ENCODE measurements at places on chromosomes 1 and 21.

- DNase-seq = peak; percentile 58
Measured at GRCh38 chr1:100387209-100387608, 34.9 kb downstream of the CDC14A start.

GRCh38 chr1:91501523-91501851, 836 bp downstream of the CDC7 start:
- DNase-seq = no peak

- no peak for DNase-seq
Measured at GRCh38 chr1:219659684-219660083, 46.8 kb upstream of the ZC3H11B start.

GRCh38 chr21:42091899-42092508, 20.9 kb downstream of the UMODL1 start:
- DNase-seq = no peak

- DNase-seq = no peak
Measured at GRCh38 chr1:19845555-19845954, 30.5 kb upstream of the RNF186 start.

All from ACHN (cell line).